ENCODE measurements at places on chromosomes 11 and 22.

GRCh38 chr11:83663988-83664387 is 377.8 kb upstream of the CCDC90B start:
- DNase-seq: no peak

DNA sequence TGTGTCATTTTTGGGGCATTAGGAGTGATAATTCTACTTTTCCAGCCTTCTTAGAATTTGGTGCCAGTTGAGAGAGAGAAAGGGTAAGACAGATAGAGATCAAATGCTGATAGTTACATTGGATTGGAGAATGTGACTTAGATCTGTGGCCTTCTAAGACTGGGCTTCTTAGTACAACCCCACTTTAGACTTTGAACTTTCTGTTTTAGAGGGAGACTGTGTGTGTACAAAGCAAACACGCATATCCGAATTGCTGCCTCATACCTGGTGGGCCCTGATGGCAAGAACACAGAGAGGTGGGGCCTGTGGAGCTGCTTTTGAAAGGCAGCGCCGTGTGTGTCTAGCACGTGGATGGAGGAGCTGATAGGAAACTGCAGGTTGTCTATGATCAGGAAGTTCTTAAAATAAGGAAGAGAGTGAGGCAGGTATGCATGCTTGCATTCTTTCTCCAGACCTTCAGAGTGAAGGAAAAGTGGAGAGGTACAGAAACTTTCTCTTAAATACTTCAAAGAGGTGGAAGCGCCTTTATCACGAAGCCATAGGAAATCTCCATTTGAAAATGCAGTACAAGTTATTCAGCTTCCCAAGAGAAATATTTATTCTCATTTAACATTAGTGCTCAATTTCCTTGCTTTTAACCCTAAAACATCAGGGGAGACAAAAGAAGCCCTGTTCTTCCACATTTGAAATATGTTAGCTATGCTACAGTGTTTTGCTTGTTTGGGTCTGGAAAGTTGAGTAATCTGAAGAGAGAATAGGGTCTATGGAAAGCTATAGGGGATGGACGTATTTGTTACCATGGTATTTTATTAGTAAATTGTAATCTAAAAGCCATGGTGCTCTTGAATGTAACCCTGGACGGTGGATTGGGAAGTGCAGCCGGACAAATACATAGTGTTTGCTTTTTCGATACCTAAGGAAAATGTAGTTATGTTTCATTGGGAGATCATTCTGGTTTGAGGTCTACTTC is 13.7 kb downstream of the PDHX start:
- DNase-seq: no peak

- DNase-seq: peak; percentile 52
Observed at GRCh38 chr22:17772958-17773605, 1.2 kb downstream of the BID start.

DNA sequence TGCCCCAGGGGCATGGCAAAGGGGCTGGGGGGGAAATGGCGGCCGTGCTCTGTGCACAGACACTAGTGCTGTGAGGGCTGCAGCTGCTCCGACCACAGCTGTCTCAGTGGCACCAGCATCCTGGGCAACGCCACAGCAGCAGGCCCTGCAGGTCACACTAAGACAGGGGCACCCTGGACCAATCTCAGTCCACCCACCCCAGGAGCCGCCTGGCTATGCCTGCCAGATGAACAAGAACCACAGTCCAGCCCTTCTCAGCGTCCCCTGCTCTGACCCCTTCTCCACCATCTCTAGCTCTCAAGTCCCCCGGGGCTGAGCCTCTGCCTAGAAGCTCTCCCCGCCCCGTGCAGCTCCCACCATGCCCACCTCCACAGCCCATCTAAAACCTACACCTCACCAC is 16.5 kb downstream of the TUBGCP6 start:
- no peak for DNase-seq

DNA sequence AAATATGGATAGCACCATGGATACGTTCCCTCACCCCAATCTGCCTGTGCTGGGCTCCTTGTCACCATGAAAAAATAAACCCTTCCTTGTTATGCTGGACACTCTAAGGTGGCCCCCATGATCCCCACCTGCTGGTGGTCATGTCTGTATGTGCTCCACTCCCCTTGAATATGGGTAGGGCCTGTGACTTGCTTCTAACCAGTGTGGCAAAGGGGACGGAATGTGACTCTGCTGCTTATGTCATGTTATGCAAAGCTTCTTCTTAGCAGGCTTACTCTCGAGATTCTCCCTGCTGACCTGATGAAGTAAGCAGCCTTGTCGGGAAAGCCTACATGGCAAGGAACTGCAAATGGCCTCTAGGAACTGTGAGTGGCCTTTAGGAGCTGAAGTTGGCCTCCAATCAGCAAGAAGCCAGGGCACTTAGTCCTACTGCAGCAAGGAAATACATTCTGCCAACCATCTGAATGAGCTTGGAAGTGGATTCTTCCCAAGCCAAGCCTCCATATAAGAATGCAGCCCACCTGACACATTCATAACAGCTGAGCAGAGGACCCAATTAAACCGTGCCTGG is 159.9 kb downstream of the CCDC34 start:
- DNase-seq: no peak

GRCh38 chr22:36374603-36375024 is 13.2 kb downstream of the MYH9 start:
- peak; percentile 92 for DNase-seq

- DNase-seq: no peak
Observed at GRCh38 chr22:16965083-16965482, 42.9 kb downstream of the GAB4 start.

- DNase-seq: no peak
Observed at GRCh38 chr11:106958517-106959248, 59.6 kb downstream of the GUCY1A2 start.

GRCh38 chr11:46984987-46985386 is 48.4 kb downstream of the CSTPP1 start:
- DNase-seq: no peak

GRCh38 chr11:113663567-113663966 is 42.5 kb downstream of the TMPRSS5 start:
- peak; percentile 43 for DNase-seq

- peak; percentile 55 for DNase-seq
Observed at GRCh38 chr11:127965939-127966668, 621.3 kb downstream of the ETS1 start.

GRCh38 chr11:102669664-102670063 is 35.9 kb downstream of the MMP27 start:
- DNase-seq: peak; percentile 24

DNA sequence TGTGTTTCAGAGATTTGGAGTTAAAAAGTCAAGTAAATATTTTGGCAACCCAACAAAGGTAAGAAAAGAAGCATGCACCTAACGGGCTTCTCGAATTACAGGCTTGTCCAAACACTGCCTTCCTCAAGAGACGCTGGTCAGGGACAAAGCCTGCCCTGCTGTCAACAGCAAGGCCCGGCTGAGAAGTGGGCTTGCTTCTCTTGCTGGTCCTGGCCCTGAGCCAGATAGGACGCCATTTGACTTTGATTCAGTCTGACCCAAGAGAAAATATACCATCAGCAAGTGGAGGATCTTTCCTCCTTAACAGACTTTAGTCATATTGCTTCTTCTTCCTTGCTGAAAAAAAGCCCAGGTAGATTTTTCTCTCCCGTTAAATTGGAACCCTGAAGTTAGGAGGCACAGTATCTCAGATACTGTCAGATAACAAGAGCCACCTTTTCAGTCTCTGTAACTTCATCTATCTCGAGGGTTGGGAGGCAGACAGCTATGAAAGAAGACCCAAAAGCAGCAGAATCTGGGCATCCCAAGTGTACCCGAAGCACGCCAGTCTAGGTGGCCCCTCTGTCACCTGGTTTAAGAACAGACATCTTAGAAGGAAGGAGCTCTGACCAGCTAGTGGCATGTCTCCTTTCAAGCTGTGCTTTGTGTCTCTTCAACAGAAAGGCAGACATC is 57.5 kb downstream of the C22orf31 start:
- DNase-seq: no peak

- no peak for DNase-seq
Observed at GRCh38 chr11:64789331-64790204, 11.2 kb upstream of the SF1 start.

GRCh38 chr11:68138237-68138636 is 17.0 kb upstream of the CHKA start:
- DNase-seq: peak; percentile 17

DNA sequence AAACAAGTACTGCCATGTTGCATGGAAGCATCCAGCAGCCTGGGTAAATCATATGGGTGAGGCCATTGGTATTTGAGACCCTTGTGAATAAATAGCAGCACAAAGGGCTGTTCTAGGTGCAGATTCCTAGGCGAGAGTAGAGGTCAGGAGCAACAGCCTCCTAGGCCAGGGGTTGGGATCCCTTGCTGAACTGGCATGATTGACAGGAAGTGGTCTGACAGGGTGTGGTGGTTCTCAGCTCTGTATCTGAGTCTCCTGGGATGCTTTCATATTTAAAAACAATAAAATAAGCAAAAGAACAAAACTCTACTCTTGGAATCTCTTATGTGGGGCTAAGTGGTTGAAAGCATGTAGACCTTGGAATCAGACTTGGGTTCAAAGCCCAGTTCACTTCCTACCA is 35.8 kb downstream of the INSC start:
- DNase-seq: no peak

- peak; percentile 93 for DNase-seq
Observed at GRCh38 chr11:45264839-45265515, 21.2 kb downstream of the SYT13 start.

DNA sequence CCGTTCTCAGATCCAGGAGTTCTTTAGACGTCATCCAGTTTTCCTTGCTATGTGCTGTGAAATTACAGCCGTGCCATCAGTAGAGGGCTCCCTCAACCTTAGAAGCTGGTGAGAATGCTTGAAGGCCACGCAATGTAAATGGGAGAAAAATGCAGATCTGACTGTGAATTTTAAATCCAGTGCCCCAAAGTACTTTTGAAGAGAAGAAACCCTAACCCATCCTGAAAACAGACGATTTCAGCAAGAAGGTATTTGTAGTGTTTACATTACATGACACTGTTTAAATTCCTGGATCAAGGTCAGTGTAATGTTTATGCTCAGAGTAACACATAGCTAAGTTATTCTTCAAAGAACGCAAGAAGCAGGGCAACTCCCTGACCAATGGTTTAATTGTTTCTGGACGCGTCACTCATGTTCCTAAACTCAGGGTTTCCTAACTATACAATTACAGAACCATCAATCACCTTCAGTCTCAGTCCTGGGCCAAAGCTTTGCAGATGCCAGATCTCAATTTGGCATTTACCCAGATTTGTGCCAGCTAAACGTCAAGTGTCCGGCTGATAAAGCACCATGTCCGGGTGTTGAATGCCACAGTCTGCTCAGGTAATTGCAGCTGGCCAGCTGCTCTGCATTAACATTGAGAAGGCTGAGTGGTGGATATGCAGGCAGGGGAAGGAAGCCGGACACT is 38.2 kb downstream of the ADAMTS8 start:
- peak; percentile 85 for DNase-seq

DNA sequence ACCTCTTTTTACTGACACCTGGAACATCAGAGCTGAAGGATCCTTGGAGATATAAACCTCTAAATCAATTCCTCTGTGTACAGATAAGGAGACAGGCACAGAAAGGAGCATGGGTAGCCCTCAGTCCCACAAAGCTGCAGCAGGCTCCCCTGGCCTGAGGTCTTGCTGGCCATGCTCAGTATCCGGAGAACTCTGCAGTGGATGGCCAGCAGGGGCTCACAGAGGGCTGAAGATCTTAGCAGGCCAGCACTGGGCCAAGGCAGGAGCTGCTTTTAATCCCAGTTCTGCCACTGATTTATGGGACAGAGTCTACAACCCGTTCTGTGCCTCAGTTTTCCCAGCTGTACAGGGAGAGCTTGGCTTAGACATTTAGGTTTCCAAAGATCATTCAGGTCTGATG is 52.6 kb upstream of the LRRC32 start:
- DNase-seq: no peak

- no peak for DNase-seq
Observed at GRCh38 chr22:47325249-47325648, 562.8 kb downstream of the TBC1D22A start.

DNA sequence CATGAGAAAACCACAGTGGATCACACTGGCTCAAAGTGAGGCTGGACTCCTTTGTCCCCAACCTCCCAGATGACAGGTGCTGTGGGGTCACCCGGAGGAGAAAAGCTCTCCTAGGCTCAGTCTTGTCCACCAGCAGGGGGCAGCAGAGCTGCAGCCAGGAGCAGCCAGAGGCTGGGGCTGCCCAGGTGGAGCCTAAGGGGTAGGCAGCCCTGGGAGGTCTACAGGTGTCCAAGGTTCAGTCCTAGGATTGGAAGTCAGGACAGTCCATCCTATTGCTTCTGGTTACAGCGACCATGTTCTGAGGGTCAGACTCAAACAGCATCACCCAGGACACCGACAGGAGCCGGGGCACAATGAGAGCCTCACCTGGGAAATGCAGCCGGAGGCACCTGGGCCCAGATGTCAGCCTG is 77.6 kb upstream of the IGLL5 start:
- no peak for DNase-seq

DNA sequence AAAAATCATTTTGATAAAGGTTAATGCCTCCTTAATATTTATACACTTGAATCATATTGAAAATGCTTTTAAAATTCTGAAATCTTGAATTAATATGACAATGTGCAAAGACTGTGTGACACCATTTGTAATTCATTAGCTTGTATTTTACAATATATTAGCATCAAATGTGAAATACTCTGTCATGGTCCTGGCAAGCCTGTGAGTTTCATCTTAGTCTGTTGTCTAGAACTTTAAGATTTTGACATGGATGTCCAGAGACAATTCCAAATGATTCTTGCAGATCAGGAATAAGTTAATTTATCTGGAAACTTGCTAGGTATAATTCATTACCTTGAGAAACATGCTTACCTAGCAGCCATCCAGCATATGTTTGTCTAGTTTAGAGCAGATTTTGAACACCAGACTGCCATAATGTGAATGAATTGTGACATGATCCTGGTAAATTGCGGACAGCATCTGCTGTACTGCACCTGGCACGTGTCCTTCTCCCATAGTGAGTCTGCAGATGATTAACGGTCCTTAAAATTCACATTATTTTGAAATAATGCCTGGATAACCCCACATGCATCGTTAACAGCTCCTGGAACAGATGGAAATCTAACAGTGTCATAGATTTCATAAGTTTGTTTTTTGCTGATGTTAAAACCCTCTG is 34.5 kb upstream of the DEUP1 start:
- DNase-seq: no peak

DNA sequence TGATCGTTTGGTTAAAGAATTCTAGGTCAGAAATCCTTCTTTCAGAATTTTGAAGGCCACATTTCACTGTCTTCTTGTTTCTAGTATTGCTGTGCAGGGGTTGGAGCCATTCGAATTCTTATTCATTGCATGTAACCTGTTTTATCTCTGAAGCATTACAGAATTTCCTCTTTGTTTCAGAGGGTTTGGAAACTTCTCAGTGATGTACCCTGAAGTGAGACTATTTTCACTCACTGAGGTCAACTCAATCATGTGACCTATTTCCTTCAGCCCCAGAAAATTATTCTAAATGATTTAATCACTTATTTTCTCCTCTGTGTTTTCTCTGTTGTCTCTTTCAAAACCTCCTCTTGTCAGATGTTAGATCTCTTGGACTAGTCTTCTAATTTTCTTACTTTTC is 147.8 kb downstream of the ENTHD1 start:
- no peak for DNase-seq

DNA sequence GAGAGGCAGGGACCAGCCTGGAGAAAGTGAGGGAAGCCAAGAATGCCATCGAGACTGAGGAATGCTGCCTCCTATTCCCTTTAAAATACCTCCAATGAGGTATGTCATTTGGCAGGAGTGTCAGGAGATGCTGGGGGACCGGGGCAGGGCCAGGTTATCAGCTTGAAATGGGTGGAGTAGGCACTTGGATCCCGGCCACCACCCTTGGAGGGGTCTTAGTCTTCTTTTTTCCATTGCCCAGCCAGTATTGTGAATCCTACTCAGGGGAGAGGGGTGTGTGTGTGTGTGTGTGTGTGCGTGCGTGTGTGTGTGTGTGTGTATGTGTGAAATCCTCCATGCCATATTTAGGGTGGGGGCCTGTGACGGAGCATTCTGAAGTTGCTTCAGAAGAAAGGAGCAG is 116.2 kb downstream of the ZBTB16 start:
- no peak for DNase-seq

All from GM23248 (cell line).